ENCODE measurements at places on chromosomes 5 and 9.

- DNase-seq: no peak
Observed at GRCh38 chr5:136890431-136891148, 525.2 kb upstream of the TRPC7 start.

DNA sequence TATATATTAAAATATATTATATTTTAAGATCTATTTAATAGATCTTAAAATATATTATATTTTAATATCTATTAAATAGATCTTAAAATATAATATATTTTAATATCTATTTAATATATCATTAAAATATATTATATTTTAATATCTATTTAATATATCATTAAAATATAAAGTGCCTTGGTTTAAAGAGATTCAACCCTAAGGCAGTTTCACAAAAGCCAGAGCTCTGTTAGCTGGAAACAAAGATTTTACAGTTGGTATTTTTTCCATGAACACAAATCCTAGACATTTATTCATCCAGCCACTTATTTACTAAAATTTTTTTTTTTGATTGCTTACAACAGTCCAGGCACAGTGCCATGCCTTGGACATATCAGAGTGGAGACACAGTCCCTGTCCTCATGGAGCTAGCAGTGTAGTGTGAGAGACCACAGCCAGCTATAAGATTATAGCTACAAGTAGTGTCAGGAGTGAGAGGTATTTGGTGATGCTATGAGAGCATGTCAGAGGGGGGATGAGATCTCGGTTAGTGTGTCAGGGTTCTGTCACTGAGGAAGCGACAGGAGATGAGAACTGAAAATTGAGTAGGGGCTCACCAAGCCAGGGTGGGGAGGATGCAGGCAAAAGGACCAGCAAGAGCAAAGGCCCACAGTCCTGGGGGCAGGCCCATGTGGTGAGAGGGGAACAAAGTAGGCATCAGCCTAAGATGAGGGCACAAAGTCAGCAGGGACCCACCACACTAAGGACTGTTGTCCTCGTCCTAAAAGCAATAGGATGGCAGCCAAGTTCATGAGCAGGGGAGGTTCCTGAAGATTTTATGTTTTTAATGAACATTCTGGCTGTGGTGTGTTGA is 74.5 kb downstream of the FBXO38 start:
- no peak for DNase-seq

DNA sequence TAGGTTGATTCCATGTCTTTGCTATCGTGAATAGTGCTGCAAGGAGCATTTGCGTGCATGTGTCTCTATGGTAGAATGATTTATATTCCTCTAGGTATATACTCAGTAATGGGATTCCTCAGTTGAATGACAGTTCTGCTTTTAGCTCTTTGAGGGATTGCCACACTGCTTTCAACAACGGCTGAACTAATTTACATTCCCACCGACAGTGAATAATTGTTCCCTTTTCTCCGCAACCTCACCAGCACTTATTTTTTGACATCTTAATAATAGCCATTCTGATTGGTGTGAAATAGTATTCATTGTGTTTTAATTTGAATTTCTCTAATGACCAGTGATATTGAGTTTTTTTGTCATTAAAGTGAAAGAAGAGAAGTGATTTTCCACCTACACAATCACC is 18.5 kb downstream of the IFNA5 start:
- DNase-seq: no peak

DNA sequence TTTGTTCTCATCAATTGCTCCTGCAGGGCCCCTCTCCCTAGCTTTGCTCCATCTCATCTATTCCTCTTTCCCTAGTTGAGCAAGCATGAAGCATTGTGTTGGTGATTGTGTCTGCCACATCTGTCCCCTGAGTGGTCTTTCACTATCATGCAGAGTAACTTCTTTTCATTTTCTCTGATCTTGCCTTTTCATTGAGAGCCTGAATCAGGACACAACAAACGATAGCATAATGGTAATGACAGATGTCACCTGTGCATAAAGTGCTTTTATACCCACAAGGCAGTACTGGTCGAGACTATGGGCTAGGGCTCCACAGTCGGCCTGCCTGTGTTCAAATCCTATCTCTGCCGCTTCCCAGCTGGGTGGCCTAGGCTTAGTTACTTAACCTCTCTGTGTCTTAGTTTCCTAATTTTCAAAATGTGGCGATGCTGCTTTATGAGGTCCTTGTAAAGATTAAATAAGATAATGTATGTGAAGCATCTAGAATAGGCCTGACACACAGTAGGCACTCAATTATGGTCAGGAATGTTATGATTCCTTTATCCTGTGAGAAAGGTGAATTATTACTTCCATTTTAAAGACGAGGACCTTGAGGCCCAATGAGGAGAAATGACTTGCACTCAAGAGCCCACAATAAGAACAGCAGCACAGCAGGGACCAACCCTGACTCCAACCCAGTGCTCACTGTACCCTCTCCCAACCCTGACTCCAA is 137.1 kb upstream of the ZNF618 start:
- DNase-seq: peak; percentile 25

- peak; percentile 1 for DNase-seq
Observed at GRCh38 chr5:55600497-55601203, 65.9 kb upstream of the PLPP1 start.
